Caco-2 (cell line): ENCODE measurements at places on chromosomes 3 and 15. TPM values are rescaled to one million over a fixed set of nuclear protein-coding genes. Genes with fewer than 3 reads are reported as not detected.

- no peak overlapping the region for H3K27ac ChIP-seq
- H3K4me1 ChIP-seq: peaks cover 16% of the 10 kb centered on the region; the same call in 1 of the 2 replicates
- no peak for DNase-seq
- H3K27me3 ChIP-seq: no peaks in the 10 kb centered on the region
- no peak overlapping the region for H3K4me3 ChIP-seq
These were observed 65.1 kb downstream of the GLCE start for GRCh38 chr15:69225355-69226022.

DNA sequence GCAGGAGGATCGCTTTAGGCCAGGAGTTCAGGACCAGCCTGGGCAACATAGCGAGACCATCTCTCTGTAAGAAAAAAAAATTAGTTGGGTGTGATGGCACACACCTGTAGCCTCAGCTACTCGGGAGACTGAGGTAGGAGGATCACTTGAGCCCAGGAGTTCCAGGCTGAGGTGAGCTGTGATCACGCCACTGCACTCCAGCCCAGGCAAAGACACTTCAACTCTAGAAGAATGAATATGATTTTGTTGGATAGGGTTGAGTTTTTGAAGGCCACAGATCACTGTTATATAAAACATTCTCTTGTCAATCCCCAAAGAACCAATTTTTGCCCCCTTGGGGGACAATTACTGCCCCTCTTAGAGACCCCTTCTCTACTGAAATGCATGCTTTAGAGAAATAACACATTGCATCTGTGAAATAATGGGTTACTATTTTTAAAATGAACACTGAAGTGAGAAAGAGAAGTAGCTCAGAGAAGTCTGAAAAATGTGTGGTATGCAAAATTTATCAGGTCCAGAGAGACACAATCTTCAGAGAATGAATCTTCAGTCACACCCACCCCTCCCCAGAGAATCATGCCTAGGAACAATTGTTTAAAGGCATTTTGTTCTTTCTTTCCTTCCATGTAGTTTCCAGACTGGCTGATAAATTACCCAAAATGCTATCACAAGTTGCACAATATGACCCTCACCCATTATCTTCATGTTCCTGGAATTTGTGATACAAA, 42.7 kb downstream of the METTL6 start:
- DNase-seq: no peak
- H3K4me1 ChIP-seq: peaks cover 7% of the 10 kb centered on the region
- no peaks in the 10 kb centered on the region for H3K36me3 ChIP-seq
- H3K27ac ChIP-seq: no peak overlapping the region

GRCh38 chr15:95868970-95869369, 461.5 kb upstream of the NR2F2 start:
- DNase-seq: no peak
- H3K4me3 ChIP-seq: no peak overlapping the region
- H3K36me3 ChIP-seq: no peaks in the 10 kb centered on the region
- H3K4me1 ChIP-seq: no peaks in the 10 kb centered on the region
- H3K27me3 ChIP-seq: no peaks in the 10 kb centered on the region
- H3K27ac ChIP-seq: no peak overlapping the region

Gene KLF15
- 2.7 and 3.9 TPM in 2 replicates for total RNA-seq

GRCh38 chr3:113751141-113751540, 4.3 kb downstream of the ATP6V1A start:
- H3K4me3 ChIP-seq: no peak overlapping the region
- DNase-seq: no peak
- H3K27ac ChIP-seq: no peak overlapping the region
- H3K36me3 ChIP-seq: no peaks in the 10 kb centered on the region
- no peaks in the 10 kb centered on the region for H3K27me3 ChIP-seq

DNA sequence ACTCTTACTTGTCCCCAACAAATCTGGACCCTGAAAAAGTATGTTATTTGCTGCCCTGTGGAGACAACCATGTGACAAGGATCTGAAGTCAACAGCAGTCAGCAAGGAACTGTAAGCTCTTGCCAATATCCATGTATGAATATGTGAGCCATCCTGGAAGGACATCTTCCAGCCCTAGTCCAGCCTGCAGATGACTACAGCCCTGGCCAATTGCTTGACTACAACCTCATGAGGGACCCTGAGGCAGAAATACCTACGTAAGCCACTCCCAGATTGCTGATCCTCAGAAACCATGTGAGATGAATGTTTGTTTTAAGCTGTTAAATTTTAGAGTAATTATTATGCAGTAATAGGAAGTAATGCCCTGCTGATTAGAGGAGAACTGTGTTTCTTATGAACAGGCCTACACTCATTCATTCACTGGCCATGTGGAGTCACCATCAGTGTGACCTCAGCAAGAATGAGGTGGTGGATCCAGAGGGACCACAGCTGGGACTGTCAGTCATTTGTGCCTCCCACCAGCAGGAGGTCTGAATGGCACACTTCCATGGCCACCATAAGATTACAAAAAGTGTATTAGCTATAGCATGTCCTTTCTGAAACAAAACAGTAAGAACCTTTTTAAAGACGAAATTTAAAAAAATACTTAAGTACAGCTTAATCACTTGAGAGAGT, 92.6 kb downstream of the TFDP2 start:
- no peaks in the 10 kb centered on the region for H3K27me3 ChIP-seq
- no peak overlapping the region for H3K27ac ChIP-seq
- no peak overlapping the region for H3K4me3 ChIP-seq
- no peaks in the 10 kb centered on the region for H3K4me1 ChIP-seq
- no peak for DNase-seq

- no peaks in the 10 kb centered on the region for H3K4me1 ChIP-seq
- H3K4me3 ChIP-seq: no peak overlapping the region
- H3K27me3 ChIP-seq: no peaks in the 10 kb centered on the region
These were observed 21.7 kb upstream of the EPHB3 start for GRCh38 chr3:184539801-184540435.

Gene ANKDD1A
- total RNA-seq: 1.3 and 1.6 TPM in 2 replicates

Gene RTP1
- not detected in 2 replicates for total RNA-seq

Gene SLC25A38
- 33.1 and 37.7 TPM in 2 replicates for total RNA-seq

GRCh38 chr3:132838477-132838876, 116.3 kb upstream of the NPHP3 start:
- H3K27me3 ChIP-seq: no peaks in the 10 kb centered on the region
- no peak for DNase-seq
- H3K4me3 ChIP-seq: no peak overlapping the region
- no peak overlapping the region for H3K27ac ChIP-seq
- H3K4me1 ChIP-seq: no peaks in the 10 kb centered on the region

Gene AHSG
- 222 and 237 TPM in 2 replicates for total RNA-seq

DNA sequence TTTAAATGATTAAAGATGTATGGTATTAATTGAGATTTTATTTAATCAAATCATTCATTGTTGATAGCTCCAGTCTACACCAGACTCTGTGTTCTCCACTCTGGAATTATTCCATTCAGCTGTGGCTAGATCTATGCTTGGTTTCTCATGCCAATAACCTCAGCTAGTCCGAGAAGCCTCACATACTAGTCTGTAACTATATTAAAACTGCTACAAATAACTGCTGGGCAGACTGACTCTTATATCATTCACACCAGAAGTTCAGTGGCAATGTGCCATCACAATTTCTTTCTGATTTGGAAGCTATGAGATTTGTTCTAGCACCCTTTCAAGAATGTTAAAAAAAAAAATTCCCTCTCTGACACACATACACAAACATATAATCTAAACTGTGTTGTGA, 947.3 kb downstream of the ROBO1 start:
- peaks cover 4% of the 10 kb centered on the region for H3K4me1 ChIP-seq
- H3K36me3 ChIP-seq: no peaks in the 10 kb centered on the region
- no peak overlapping the region for H3K27ac ChIP-seq
- DNase-seq: no peak

GRCh38 chr3:14037211-14037610, 87.5 kb downstream of the CHCHD4 start:
- H3K27ac ChIP-seq: no peak overlapping the region
- no peaks in the 10 kb centered on the region; the same call in 1 of the 2 replicates for H3K4me1 ChIP-seq
- no peak for DNase-seq
- H3K4me3 ChIP-seq: no peak overlapping the region
- no peaks in the 10 kb centered on the region for H3K27me3 ChIP-seq

DNA sequence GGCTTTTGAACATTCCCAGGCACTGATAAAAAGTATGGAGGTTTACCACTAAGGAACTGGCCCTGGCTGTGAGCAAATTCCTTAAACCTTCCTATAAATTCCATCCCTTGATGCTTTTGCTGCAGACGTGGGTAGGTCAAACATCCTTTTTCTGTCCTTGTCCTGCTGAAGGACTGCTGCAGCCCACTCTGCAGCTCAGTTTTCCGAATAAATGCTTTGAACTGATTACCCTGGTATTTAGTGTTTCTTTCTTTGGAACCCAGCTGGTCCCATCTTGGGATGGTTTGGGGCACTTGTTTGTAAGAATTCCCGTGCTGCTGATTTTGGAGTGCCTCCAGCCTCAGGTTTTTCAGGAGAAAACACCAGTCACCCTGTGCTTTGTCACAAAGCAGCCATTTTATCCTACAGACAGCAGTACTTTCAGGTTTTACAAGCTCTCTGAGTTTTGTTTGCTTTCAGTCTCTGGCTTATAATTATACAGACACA, 815.9 kb downstream of the VGLL3 start:
- H3K4me1 ChIP-seq: no peaks in the 10 kb centered on the region
- H3K4me3 ChIP-seq: no peak overlapping the region
- DNase-seq: no peak
- no peak overlapping the region for H3K27ac ChIP-seq
- H3K27me3 ChIP-seq: no peaks in the 10 kb centered on the region
- no peaks in the 10 kb centered on the region for H3K36me3 ChIP-seq

DNA sequence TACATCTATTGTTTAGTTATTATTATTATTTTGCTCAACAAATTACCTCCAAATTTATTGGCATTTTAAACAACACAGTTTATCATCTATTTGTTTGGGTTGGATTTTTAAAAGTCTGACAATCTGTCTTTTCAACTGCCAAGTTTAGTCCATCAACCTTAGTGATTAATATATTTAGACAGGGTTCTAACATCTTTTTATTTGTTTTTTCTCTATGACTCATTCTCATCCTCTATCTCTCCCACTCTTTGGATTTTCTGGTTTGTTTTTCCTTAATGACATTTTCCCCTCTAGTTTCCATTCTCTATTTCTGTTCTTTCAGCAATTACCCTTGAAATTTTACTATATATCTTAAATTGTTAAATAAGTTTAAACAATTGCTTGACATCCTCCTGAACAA, 41.9 kb downstream of the EMC4 start:
- no peaks in the 10 kb centered on the region for H3K36me3 ChIP-seq
- no peaks in the 10 kb centered on the region for H3K27me3 ChIP-seq

GRCh38 chr15:35626571-35627318, 80.8 kb upstream of the DPH6 start:
- H3K4me1 ChIP-seq: peaks cover 14% of the 10 kb centered on the region
- no peaks in the 10 kb centered on the region for H3K27me3 ChIP-seq
- H3K36me3 ChIP-seq: no peaks in the 10 kb centered on the region

GRCh38 chr15:29150515-29151483, 118.8 kb downstream of the NSMCE3 start:
- H3K4me1 ChIP-seq: no peaks in the 10 kb centered on the region
- H3K36me3 ChIP-seq: no peaks in the 10 kb centered on the region
- DNase-seq: no peak
- H3K27me3 ChIP-seq: no peaks in the 10 kb centered on the region
- no peak overlapping the region for H3K4me3 ChIP-seq

DNA sequence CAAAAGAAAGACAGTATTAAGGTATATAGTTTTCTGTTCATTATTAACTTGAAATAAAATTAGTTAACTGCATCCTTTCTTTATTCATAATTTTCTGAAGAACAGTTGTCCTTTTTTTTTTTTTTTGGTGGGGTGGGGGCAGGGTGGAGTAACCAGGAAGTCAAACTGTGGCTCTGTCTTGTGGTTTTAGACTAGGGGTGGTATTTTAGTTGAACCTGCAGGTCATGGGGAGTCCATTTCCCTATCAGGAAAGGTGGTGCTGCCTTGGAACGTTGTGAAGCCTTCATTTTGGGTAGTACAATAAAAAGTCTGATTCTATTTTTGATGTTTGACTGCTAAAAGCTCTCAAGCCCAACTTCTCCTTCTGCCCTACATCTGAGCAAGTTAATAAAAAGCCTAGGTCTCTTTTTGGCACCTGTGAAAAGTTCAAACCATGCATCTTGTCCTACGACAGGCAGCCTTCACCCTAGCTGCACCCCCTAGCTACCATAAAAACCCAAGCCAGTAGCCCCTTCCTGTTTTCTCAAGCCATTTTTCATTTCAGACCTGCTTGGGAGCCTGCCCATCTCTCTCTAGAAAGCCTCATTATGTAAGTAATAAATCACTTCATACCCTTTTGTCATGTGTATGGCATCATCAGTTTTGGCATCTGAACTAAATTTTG, 31.2 kb upstream of the RIOX2 start:
- no peak overlapping the region for H3K4me3 ChIP-seq
- DNase-seq: no peak
- no peak overlapping the region for H3K27ac ChIP-seq

Gene PRTG
- 39.1 and 40.2 TPM in 2 replicates for total RNA-seq
